ENCODE measurements at places on chromosomes 12 and 14. TPM values are rescaled to one million over a fixed set of nuclear protein-coding genes. Genes with fewer than 3 reads are reported as not detected.

GRCh38 chr14:99803106-99803775 is 10.0 kb downstream of the EML1 start:
- H3K27ac ChIP-seq: no peak overlapping the region
- no peak for DNase-seq
- peaks cover 60% of the 10 kb centered on the region for H3K27me3 ChIP-seq

DNA sequence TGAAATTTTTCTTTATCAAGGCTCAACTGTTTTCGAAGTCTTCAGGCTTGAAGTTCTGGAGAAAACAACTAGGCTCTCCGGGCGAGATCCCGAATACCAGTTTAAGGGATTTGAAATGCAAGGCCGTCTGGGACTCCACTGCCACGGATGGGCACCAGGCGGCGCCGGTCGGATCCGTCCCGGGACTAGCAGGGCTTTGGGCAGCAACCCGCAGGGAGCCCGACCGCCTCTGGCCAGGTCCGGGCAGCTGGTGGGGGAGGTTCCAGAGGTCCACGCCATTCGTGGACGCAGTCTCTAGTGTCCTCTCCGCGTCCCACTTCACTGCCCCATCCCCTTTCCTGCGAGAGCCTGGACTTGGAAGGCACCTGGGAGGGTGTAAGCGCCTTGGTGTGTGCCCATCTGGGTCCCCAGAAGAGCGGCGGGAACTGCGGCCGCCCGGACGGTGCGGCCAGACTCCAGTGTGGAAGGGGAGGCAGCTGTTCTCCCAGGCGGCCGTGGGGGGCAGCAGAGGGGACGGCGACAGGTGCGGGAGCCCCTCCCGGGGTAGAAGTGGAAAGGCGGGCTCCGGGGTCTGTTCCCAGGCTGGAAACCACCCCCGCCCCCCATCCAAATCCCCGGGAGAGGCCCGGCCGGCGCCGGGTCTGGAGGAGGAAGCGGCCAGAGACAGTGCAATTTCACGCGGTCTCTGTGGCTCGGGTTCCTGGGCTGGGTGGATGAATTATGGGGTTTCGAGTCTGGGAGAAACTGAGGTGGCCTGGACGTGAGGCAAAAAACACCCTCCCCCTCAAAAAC is 838 bp upstream of the ERBB3 start:
- DNase-seq: no peak
- H3K27me3 ChIP-seq: no peaks in the 10 kb centered on the region
- peaks cover 10% of the 10 kb centered on the region for H3K4me1 ChIP-seq
- peaks cover 4% of the 10 kb centered on the region for H3K36me3 ChIP-seq
- H3K4me3 ChIP-seq: peak overlapping the region; percentile 79

GRCh38 chr14:71094722-71095121 is 187.5 kb downstream of the PCNX1 start:
- peaks cover 5% of the 10 kb centered on the region for H3K36me3 ChIP-seq
- H3K27me3 ChIP-seq: no peaks in the 10 kb centered on the region
- no peak overlapping the region for H3K27ac ChIP-seq
- no peak for DNase-seq

DNA sequence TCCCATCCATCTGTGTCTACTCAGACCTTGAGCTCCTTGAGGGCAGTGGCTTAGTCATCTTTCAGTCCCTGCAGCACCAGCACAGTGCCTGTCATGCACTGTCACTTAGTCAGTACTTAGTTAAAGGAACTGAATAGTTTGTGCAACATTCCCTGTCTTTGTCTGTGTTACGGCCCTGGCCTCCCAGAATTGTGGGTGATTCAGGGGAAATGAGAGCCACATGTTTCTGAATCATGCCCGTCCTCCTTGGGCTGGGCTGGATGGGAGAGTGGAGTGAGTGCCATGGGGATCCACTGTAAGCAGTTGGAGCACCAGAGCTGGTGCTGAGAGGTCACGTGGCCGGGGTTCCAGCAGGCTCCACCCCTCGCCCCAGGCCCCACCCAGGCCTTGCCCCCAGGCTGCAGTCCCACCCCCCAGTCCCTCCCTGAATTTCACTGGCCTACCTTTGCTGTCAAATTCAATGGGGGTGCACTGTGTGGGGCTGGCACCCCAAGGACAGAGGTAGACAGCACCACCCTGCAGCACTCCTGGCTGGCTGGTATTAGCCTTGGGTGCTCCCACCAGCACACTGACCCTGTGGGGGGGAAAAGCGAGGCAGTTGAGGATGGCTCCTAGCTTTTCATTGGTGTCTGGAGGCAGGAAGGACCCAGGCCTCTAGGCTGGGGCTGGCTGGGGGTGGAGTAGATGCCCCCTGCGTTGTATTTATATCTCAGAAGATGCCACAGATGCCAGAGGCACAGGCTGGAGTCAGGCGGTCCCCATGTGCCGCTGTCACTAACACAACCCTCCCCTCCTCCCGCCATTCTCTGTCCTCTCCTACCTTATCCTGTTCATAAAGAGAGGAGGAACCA is 7.5 kb downstream of the ITGA5 start:
- H3K27ac ChIP-seq: peak overlapping the region; percentile 80
- peak; percentile 95 for DNase-seq
- H3K36me3 ChIP-seq: peaks cover 26% of the 10 kb centered on the region
- H3K4me3 ChIP-seq: no peak overlapping the region
- peaks cover 43% of the 10 kb centered on the region for H3K4me1 ChIP-seq

DNA sequence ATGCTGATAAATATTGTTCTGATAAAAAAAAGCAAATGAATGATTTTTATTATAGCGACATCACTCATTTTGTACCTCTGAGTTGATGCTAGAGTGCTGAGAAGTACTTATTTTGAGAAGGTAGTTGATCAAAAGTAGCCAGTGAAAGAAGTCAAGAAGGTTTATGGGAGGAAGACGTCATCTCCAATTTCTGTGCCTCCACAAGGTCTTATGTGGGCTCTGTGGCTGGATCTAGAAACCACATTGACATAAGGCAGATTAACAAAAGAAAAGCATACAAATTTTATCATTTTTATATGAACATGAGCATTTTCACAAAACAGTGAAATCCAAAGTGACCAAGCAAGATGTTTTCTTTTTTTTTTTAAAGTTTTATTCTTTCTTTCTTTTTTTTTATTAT is 289.5 kb upstream of the FAR2 start:
- H3K36me3 ChIP-seq: no peaks in the 10 kb centered on the region
- DNase-seq: no peak
- no peaks in the 10 kb centered on the region for H3K27me3 ChIP-seq
- H3K27ac ChIP-seq: no peak overlapping the region
- no peak overlapping the region for H3K4me3 ChIP-seq

GRCh38 chr14:69376439-69376838 is 21.7 kb downstream of the ERH start:
- no peak overlapping the region for H3K4me3 ChIP-seq
- H3K36me3 ChIP-seq: peaks cover 15% of the 10 kb centered on the region
- H3K27me3 ChIP-seq: no peaks in the 10 kb centered on the region
- no peak overlapping the region for H3K27ac ChIP-seq

DNA sequence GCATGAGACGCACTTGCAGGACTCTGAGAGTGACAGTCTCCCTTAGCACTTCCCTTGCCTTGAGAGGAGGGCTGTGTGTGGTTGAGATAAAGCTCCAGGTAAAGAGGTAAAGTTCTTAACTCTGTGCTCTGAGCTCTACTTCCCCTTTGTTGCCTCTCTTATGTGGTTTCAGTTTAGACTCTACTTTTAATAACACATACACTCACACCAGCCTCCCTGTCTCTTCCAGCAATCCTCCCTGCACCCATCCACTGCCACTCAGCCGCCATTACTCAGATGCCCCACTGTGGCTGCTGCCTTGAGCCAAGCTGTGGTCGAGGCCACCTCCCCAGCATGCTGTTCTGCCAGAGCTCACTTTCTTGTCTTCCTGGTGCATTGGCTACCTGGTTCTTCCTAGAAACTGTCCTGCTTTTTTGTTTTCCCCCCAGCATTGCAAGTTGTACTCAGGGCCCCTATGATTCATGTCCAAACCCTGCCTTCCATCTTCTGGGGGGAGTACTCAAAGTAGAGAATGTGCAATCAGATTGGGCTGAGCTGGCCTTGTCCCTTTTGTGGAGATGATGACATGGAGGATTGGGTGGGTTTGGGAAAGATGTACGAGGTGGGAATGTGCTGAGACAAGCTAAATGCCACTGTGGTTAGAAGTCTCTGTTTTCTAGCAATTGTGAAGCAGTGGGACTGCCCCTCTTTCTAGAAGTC is 115.5 kb upstream of the PARP11 start:
- no peak for DNase-seq
- no peak overlapping the region for H3K27ac ChIP-seq
- no peaks in the 10 kb centered on the region for H3K36me3 ChIP-seq
- H3K27me3 ChIP-seq: peaks cover 12% of the 10 kb centered on the region

DNA sequence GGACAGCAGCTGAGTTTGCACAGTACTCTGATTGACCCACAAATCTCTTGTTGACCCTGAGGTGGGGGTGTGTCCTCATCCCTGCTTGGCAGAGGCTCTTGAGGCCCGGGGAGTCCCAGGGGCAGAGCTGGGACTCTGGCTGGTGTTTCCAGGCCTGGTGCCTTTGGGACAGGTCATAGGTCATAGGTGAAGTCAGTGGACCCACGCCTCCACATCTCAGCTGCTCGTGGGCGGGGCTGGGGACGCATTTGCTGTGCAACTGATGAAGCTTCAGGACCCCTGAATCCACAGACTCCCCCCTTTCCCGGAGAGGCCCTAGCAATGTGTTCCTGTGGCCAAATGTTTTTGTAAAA is 408 bp upstream of the CACNA2D4 start:
- H3K27ac ChIP-seq: no peak overlapping the region
- no peaks in the 10 kb centered on the region for H3K4me1 ChIP-seq
- H3K36me3 ChIP-seq: no peaks in the 10 kb centered on the region
- peaks cover 43% of the 10 kb centered on the region for H3K27me3 ChIP-seq

DNA sequence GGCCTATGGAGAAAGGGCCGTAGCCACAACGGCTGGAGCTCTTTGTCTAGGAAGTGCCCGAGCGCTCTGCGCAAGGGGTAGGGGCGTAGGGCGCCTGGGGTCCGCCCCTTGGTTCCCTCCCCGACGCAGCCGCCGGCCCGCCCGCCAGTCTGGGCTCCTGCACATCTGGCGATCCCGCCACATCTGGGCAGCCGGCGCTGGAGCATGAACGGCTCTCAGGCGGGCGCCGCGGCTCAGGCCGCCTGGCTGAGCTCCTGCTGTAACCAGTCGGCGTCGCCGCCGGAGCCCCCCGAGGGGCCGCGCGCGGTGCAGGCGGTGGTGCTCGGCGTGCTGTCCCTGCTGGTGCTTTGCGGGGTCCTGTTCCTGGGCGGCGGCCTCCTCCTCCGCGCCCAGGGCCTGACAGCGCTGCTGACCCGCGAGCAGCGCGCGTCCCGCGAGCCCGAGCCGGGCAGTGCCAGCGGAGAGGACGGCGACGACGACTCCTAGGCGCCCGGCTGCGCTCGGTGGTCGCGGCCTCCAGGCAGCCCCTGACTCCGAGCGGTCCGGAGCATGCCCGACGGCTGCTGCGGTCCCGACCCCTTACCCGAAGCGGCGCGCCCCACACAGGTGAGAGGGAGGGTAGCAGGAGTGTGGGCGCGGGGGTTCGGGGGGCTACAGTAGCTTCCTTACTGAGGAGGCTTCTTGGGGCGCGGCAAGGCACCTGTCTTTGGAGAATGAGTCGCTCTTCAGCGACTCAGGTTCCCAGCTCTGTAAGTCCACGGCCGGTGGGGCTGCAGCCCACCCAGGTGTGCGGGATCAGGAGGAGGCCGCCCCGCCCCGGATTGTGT is at the start of gene SMIM41:
Gene SMIM41 (plus strand): TSS at position 129 of the 827 bp plus-strand sequence. CDS start 76 bp downstream, at position 205.
- no peak for DNase-seq
- H3K4me3 ChIP-seq: no peak within 1 kb of the TSS
- no peaks in the 10 kb centered on the region for H3K27me3 ChIP-seq
- no peak within 1 kb of the TSS for H3K27ac ChIP-seq
- H3K36me3 ChIP-seq: peaks cover 18% of the 10 kb centered on the region
- no peaks in the 10 kb centered on the region for H3K4me1 ChIP-seq

GRCh38 chr14:82387699-82388098 is 854.0 kb upstream of the SEL1L start:
- no peaks in the 10 kb centered on the region for H3K4me1 ChIP-seq
- H3K36me3 ChIP-seq: no peaks in the 10 kb centered on the region
- H3K27ac ChIP-seq: no peak overlapping the region
- no peak for DNase-seq
- H3K27me3 ChIP-seq: no peaks in the 10 kb centered on the region

DNA sequence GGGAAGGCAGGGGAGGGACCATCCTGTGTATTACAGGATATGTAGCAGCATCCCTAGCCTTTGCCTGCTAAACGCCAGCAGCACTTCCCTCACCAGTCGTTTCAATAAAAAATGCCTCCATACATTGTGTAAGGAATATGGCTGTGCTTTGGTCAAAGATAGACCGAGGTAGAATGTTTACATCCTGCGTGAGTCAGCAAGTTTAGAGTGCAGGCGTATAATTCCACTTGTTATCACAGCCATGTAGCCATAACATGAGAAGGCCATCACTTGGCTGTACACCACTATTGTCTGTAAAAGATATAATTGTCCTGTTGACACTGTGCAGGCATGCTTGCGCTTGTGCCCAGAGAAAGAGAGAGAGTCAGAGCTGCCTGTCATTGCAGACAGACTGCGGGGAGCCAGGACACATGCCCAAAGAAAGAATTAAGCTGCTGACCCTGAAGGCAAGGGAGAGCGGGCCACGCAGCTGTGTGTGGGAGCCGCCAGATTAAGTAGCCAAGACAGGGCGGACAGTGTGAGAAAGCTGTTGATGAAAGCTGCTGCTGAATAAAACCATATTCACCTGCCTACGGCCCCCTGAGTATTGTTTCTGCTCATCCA is 68.4 kb downstream of the CRACR2A start:
- H3K27ac ChIP-seq: no peak overlapping the region
- no peaks in the 10 kb centered on the region for H3K4me1 ChIP-seq
- H3K4me3 ChIP-seq: no peak overlapping the region
- H3K36me3 ChIP-seq: no peaks in the 10 kb centered on the region

DNA sequence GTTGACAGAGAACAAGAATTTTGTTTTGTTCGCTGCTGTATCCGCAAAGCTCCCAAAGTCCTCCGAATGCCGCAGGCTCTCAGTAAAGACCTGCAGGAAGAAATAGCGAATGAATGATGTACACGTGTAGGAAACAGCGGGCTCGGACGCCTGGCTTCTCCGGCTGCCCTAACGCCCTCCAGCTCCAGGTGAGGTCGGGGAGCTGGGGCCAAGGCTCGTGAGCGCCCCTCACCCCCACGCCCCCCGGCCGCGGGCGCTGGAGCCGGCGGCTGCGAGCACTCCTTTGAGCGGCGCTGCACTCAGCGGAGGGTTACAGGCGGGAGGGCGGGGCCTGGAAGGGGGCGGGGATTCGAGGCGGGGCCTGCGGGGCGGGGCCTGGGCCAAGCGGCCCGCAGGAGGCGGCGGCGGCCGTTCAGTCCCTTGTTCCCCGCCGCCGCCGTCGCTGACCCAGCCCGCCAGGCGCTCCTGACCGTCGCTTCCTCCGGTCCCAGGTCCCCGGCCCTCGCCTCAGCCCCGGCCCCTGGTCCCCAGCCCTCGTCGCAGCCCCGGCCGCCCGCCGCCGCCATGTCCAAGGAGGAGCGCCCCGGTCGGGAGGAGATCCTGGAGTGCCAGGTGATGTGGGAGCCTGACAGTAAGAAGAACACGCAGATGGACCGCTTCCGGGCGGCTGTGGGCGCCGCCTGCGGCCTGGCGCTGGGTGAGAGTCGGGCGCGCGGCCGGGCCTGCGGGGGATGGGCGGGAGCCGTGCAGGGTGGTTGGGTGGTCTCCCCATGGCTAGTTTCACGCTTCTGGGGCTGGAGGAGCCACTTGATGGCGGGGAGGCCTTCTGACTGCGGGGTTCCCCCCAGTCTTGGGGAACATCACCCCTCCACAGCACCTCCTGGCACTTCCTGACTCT is at the start of gene AACS:
Gene AACS (plus strand): TSS at position 415 of the 898 bp plus-strand sequence. CDS start 150 bp downstream, at position 565.
- H3K4me1 ChIP-seq: peaks cover 7% of the 10 kb centered on the region
- H3K27ac ChIP-seq: peak within 1 kb of the TSS; percentile 49
- no peaks in the 10 kb centered on the region for H3K27me3 ChIP-seq

LUM gene
- polyA plus RNA-seq: 0.37 TPM

TMTC1 gene
- 3.7 TPM for polyA plus RNA-seq

GSC gene
- polyA plus RNA-seq: not detected
